ENCODE measurements at places on chromosomes 13 and 19.

DNA sequence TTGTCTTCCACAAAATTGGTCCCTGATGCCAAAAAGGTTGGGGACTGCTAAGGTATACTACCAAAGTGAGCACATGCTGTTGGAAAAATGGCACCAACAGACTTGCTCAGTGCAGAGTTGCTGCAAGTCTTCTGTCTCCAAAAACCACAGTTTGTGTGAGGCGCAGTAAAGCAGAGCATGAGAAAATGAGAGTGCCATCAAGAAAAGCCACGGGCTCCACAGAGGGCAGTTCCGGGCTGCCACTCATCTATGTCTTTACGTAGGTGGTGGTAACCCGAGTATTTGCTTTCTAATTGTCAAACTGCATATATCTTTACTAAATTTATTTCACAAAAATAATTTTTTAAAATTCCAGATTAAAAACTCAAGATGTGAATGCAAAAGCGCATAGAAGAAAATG lies 123.8 kb downstream of the RNF17 start:
- DNase-seq: no peak

DNA sequence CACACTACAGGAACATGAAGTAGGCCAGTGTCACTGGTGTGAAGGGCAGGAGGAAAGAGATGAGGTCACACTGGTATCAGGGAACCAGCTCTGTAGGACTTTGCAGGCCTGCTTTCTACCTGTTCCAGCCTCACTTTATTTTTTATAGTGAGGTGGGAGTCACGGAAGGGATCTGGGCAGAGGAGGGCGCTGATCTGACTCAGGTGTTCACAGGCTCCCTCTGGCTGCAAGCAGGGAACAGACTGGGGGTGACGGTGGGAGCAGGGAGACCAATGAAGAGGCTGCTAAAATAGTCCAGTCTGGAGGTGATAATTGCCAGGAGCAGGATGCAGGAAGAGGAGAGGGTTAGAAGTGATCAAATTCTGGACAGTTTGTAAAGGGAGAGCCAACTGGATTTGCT lies 2.8 kb downstream of the THAP8 start:
- no peak for DNase-seq

DNA sequence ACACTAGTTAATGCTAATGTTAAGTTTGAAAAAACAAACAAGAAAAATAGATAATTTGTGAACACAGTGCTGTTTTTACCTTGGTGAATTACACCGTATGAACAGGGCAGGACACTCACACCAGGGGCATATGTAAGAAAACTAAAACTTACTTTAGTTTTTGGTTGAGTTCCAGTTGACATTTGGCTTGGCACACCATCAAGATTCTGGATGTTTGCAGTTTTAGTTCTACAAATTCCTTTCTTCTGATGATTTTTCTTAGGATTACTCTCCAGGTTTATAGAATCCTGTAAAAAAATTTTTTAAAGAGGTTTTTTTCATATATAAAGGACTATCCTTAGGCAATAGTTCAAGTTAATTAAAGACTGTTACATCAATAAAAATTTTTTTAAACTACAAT lies 238.5 kb upstream of the STARD13 start:
- no peak for DNase-seq

- no peak for DNase-seq
Observed at GRCh38 chr19:2763687-2764086, 19.4 kb downstream of the SGTA start.

DNA sequence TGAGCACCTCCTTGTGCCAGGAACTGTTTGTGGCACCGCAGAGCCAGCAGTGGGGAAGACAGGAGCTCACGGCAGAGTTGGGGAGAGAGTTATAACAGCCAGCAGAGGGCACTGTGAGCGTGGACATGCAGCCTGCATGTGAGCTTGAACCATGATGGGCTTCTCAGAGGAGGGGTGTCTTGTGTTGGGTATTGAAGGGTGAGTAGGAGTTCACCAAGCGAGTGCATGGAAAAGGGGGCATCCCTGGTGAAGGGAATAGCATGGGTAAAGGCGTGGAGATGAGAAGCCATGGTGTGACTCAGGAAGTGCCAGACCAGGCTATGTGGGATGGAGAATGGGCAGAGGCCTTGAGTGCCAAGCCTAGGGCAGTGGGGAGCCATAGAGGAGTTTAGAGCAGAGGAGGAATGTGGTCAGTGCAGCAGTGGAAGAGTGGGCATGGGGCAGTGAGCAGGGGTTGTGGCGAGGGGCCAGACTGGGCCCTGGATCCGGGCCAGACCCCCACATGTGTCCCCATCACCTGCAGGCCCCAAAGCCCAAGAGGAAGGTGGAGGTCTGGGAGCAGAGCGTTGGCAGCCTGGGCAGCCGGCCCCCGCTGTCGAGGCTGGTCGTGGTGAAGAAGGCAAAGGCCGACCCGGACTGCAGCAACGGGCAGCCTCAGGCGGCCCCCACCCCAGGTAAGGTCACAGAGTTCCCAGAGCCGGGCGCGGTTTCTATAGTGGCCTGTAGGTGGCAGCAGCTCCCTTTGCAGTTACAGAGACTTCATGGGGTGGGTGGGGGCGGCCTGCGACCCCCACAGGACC lies 11.8 kb upstream of the SHD start:
- DNase-seq: peak; percentile 64

GRCh38 chr13:43265028-43265427 lies 241.6 kb downstream of the DNAJC15 start:
- no peak for DNase-seq

DNA sequence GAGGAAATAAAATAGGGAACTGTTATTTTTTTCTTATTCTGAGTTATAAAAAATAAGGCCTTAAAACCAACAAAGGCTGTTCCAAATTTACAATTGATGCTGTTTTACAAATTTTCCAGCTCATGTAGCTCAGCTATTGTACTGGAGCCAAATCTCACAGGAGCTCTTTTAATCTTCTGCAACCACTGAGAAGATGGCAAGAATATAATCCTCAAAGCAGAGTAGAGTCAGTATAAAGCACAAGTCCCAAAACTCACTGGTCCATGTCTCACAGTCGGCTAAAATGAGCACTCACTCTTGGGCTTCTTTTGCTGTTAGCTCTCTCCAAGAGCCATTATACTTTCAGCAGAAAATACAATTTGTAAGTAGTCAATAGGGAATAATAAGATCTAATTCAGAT lies 1074.4 kb upstream of the PRR20A start:
- DNase-seq: no peak

DNA sequence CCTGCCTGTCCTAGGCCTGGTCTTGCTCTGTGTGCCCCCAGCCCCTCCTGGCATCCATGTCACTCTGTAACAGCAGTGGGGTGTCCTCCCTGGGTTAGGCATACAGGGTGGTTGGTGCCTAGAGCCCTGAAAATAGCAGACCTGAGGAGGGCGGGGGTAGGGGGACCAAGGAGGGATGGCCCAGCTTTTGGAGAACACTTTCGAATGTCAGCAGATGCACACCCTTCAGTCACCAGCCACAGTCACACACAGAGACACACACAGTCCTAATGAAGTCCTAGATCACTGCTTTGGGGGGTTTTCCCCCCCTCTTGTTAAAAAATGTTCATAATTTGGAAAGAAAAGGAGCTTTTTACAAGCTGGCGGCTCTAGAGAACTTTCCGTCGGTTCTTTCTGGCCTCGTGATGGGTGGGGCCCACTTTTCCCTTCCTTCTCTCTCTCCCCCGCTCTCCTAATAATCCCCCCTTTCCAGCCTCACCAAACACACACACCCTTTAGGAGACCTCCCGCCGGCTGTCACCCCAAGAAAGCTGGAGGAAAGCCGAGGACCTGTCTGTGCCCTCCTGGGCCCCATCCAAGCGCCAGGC lies 47.9 kb downstream of the LYL1 start:
- DNase-seq: no peak
